ENCODE measurements at places on chromosomes 11 and 22. TPM values are rescaled to one million over a fixed set of nuclear protein-coding genes. Genes with fewer than 3 reads are reported as not detected.

KRTAP5-2 gene
- total RNA-seq, result not detected

GRCh38 chr11:6941970-6942369 lies 15.7 kb downstream of the ZNF215 start:
- no peak for DNase-seq

OR52I2 gene
- total RNA-seq, result not detected

DNA sequence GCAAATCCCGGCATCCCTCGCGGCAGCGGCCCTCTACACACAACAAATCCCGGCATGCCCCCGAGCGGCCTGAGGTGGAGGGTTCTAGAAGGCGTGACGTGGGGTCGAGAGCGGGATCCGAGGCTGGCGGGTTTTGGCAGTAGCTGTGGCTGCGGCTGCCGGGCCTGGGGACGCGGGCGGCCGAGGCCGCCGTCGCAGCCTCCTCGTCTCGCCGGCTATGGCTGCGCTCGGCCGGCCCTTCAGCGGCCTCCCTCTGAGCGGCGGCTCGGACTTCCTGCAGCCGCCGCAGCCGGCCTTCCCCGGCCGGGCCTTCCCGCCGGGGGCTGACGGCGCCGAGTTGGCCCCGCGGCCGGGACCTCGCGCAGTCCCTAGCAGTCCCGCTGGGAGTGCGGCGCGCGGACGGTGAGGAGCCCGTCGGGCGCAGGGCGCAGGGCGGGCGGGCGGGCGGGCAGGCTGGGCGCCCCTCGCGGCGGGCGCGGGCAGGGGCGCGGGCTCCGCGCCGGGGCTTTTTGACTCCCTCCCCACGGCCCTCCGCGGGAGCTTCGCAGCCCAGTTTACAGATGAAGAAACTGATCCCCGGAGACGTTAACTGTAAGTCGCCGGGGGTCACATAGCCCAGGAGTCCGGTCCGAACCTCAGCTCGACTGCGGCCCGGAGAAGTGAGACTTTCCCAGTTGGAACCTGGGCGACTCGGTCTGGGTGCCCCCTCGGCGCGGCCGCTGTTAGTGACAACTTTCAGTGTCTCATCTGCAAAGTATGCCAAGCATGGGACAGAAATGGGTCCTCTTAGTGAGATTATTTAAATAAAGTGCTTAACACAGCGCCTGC lies at the start of gene CCDC117:
Gene CCDC117, plus strand, starts transcription at position 63 of the 828 bp plus-strand sequence. Its CDS starts 155 bp downstream, at position 218.
- peak; percentile 95 for DNase-seq

GRCh38 chr11:126959700-126960099 lies 40.9 kb downstream of the KIRREL3 start:
- no peak for DNase-seq

KRTAP5-11 gene
- not detected for total RNA-seq

Data from type B pancreatic cell (in vitro differentiated cells).